ENCODE measurements at places on chromosomes 1 and 21.

DNA sequence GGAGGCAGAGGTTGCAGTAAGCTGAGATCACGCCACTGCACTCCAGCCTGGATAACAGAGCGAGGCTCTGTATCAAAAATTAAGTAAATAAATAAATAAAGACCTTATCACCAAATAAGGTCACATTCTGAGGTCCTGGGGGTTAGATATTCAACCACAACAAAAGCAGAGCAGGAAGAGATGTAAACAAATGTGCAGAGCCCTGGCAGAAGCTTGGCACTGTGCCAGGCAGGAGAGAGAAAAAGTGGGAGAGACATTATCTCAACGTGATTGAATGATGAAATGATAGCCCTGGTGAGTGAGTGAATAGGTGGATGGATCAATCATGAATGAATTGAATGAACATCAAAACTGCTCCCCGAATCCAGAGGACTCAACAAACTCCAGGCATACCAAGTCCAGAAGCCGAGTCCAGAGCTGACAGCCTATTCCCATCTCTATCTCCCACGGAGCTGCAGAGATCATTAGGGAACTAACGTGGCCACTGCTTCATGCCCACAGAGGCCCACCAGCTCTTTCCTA lies 150.7 kb downstream of the TOMM20 start:
- DNase-seq, result no peak

- no peak for DNase-seq
Observed at GRCh38 chr1:178057141-178057765, 36.7 kb upstream of the RASAL2 start.

DNA sequence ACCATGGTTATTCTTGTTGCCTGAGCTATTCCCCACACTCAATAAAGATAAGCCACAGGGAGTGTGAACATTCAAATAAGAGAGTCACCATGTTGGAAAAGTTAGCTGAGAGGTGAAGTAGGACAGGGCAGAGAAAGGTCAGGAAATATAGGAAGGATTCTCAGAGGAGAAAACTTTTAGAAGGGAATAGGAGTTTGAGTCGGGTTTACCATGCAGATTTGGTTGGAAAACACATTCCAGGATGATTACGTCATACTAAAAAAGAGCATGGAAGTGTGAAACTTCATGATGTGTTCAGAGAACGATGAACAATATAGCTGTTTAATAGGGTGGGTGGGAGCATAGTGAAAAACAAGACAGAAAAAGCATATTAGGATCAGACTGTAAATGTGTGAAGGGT lies 1125.3 kb upstream of the ADGRL2 start:
- no peak for DNase-seq

- DNase-seq, result no peak
Observed at GRCh38 chr1:228009828-228010775, 3.3 kb downstream of the WNT3A start.

DNA sequence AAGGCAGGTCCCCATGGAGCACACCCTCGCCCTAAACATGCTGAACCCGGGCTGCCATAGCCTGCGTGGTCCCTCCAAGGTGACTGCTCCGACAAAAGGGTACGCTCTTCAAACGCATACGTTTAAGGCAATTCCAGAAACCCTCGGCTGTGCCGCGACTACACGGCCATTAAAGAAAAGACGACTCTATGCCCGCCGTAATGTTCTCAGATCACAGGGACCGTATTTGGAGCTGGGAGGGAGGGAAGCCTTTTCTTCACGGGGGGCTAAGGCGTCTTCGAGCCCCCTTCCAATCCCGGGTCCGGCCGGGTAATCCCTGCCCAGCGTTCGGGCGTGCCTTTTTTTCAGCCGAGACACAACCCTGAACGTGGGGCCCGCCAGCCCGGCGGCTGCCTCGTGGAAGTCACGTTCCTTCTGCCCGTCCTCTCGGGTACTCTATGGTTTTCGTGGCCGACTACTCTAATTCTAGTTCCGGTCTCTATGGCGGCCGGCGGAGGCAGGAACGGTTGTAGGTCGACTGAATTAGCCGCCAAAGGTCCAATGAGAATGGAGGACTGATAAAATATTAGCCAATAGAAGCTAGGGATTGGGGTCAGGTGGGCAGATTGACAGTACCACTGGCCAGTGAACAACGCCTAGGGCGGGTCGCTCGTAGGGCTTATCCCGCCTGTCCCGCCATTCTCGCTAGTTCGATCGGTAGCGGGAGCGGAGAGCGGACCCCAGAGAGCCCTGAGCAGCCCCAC lies at the start of gene YBX1:
YBX1 (plus strand) TSS at position 678 of the 743 bp plus-strand sequence. CDS start 148 bp downstream, outside the sequence.
- peak; percentile 92 for DNase-seq

DNA sequence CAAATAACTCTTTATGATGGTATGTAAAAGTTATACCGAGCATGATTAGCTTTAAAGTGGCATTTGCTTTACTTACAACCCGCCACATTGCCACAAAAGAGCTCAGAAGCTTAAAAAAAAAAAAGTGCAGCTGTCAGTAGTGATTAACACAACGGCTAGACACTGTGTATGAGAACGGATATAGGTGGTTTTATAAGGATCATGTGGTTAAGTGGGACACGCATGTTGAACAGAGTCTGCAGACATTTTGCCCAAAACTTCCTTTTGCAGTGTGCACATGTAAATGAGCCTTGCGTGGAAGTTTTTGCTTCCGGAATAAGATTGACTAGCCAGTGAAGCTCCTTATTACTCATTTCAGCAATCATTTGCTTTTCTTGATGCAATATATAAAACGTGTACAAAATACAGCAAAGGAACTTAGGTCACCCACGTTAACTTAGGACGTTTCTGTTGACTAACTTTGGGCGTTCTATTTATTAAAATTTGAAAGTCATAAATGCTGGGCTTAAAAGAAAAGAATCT lies 58.7 kb upstream of the RGS1 start:
- DNase-seq, result no peak

DNA sequence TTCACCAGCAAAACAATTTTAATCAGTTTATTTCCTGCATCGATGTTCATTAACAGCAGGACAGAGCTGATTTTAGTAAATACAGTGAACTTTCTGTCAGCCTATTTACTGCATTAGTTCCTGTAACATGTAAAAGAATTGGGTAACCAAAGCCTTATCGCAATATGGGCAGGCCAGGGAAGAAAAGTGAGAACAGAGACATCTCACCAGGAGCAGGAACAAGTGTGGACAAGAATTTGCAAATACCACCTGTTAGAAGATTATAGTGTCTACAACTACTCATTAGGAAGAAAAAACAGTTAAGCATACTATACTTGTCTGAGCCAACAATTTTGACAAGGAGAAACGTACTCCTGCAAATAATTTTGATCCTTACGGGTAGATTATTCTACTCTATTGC lies 1293.9 kb downstream of the PLA2G4A start:
- DNase-seq, result no peak

- no peak for DNase-seq
Observed at GRCh38 chr1:43764581-43764980, 57.2 kb downstream of the ST3GAL3 start.

DNA sequence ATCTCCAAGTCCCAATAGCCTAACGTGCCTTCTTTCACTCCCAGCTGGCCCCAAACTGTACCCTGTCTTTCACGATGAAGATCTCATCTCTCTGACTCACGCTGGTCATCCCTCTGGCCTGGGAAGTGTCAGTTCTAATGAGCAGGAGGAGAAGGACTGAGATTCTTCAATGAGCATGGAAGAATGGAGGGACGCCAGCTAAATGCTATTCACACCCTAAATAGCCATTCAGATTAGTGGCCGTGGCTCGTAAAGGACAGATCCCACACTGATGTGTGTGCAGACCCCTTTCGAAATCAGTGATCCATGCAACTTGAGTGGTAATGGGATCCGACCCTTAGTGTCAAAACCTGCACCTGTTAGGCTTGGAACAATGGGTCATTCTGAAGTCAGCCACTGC lies 75.9 kb upstream of the SMYD2 start:
- no peak for DNase-seq

DNA sequence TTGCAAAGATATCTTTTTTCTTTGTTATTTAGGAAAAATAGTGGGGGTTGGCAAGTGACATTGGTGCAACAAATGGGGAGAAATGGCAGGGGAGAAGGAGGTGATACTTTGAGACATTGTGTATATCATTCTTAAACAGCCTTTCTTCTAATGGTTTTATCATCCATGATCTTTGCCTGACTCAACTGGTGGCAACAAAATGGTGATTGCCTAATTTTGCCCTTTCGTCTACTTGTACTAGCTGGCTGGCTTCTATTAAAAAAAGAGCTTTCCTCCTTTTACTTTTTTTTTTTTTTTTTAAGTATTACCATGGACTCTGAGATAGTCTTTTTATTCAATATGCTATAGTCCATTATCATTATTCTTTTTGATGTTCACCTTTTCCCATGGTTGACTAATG lies 27.7 kb downstream of the DESI2 start:
- DNase-seq, result no peak

DNA sequence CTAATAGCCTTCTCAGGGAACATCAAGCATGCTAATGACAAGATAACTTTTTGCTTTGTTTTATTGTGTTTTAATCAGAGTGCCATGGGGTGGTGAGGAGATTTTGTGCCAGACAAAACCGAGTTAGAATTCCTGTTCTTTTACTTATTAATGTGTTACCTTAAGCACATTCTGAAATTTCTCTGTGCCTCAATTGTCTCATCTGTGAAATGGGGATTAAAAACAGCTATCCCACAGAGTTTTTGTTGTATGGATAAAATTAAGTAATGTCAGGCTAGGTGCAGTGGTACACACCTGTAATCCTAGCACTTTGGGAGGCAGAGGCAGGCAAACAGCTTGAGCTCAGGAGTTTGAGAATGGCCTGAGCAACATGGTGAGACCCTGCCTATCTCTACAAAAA lies 138.0 kb downstream of the PROX1 start:
- no peak for DNase-seq

- DNase-seq, result no peak
Observed at GRCh38 chr1:41354956-41355355, 6.3 kb upstream of the FOXO6 start.

DNA sequence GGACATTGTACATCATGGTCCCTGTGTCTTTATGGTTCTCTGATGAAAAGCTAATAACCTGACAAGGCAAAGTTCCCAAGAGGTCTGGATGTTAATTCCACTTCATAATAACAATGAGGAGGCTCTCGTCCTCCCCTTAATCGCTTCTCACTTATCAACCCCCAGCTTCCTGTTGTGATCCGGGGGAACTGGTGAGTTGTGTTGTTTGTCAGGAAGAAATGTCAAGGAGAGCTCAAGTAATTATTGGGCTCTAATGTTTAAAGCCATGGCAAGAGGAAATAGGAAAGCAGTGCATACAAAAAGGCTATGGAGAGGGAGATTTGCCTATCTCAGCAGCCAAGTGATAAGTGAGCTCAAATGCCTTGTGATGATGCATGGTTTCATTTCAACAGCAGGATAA lies 42.8 kb upstream of the RASAL2 start:
- no peak for DNase-seq

- no peak for DNase-seq
Observed at GRCh38 chr1:17075470-17076255, 21.8 kb upstream of the SDHB start.

- no peak for DNase-seq
Observed at GRCh38 chr1:203082231-203082505, 3.6 kb downstream of the MYOG start.

- DNase-seq, result no peak
Observed at GRCh38 chr1:205642679-205643307, 11.0 kb upstream of the ELK4 start.

DNA sequence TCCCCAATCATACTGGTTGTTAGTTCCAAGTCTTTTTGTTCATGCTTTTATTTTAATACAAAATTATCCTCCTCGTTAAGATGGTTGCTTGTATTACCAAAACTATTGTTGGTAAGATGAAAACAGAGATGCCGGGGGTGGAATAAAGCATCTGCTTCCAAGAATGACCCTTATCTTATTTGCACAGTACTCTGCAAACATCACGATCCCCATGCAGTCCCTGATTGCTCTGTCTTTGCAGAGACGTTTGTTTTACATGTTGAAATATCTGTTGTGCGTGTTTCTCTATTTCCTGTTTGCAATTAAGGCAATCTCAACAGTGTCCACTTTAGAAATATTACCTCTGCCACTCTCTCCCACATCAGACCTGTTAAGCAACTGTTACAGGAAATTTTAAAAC lies 141.3 kb upstream of the NCAM2 start:
- DNase-seq, result no peak

DNA sequence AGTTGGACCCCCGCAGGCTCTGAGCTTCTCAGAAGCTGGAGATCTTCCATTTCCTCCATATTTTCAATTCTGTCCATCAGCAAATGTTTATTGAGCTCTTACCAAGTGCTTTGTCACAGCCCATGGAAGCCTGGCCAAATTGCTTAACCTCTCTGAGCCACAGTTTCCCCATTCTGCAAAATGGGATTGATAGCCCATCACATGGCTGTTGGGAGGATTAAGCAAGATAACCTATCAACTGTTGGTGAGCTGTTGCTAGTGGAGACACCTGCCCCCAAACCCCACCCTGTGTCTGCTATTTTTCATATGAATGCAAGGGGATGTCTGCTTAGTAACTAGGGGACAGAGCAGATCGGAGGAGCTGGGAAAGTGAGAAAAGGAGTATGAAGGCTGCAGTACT lies 38.3 kb downstream of the CD34 start:
- DNase-seq, result no peak

DNA sequence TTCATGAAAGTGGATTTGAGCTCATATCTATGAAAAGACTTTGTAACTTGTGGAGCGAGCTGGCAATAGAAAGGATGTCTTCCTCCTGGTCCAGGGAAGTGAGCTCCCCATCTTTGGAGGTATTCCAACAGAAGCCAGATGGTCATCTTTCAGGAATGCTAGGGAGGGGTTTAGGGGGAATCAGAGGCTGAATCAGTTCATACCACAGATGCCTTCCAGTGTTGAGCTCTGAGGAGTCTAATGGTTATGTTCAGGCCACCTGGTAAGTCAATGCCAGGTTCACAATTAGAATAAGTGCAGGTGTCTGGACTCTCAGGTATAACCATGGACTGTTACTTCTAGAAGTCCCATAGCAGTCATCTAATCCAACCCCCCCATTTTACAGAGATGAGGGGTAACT lies 119.1 kb downstream of the ACTL8 start:
- DNase-seq, result no peak

GRCh38 chr1:31153423-31153822 lies 86.3 kb downstream of the NKAIN1 start:
- DNase-seq, result no peak

DNA sequence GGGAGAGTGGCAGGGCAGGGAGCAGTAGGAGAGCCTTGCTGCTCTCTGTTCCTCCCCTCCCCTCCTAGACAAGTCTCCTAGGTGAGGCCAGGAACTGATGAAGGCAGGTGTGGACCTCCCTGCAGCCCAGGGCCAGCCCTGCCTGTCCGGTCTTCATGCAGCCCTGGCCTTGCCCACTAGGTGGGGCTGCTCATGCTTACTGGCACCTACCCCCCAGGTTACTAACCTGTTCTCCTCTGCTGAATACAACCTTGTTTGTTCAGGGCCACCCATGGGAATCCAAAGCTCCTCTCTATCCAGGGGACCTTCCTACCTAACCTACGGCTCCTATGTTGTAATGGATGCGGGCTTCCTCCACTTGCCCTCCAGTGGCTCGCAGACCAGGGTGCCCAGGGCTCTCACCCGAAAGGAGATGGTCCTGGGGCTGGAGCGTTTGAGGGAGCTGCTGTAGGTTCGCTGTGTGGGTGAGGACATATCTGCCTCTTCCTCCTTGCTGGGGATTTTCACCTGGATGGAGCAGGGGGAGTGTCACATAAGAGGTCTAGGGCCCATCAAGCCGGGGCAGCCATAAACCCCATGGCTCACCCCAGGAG lies 7.9 kb upstream of the TNNT2 start:
- DNase-seq, result no peak

- DNase-seq, result no peak
Observed at GRCh38 chr1:13662493-13662892, 37.5 kb upstream of the PRDM2 start.
